Amygdala (tissue), 56 donors: ENCODE measurements at places on chromosomes 1 and 21.

GRCh38 chr1:14742181-14742980 is 143.9 kb downstream of the KAZN start:
- DNase-seq = no peak

GRCh38 chr1:15095496-15095875 is 58.1 kb upstream of the TMEM51 start:
- DNase-seq = no peak

GRCh38 chr1:228684607-228685006 is 50.7 kb upstream of the RHOU start:
- no peak for DNase-seq

- DNase-seq = no peak
These were observed 224.2 kb downstream of the NPHP4 start for GRCh38 chr1:5768014-5768413.

DNA sequence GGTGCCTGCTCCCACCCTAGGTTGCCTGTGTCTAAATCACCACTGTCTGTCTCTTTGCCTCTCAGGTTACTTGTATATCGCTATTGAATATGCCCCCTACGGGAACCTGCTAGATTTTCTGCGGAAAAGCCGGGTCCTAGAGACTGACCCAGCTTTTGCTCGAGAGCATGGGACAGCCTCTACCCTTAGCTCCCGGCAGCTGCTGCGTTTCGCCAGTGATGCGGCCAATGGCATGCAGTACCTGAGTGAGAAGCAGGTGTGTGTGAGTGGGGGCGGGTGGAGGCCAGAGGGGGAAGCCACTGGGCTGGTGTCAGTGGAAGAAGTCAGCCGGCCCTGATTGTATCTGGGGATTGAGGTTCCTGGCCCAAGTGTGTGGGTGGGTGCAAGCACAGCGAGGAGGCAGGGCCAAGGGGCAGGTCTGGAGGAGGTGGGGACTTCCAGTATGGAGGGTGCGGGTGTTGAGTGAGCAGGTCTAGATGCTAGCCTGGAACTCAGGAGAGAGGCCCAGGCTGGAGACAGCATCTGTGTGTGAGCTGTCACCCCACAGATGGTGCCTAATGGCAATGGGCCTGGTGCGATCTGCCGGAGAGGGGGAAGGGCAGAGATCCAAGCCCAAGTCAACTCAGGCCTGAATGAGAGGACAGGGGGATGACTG is 17.2 kb downstream of the TIE1 start:
- DNase-seq = peak; percentile 83

DNA sequence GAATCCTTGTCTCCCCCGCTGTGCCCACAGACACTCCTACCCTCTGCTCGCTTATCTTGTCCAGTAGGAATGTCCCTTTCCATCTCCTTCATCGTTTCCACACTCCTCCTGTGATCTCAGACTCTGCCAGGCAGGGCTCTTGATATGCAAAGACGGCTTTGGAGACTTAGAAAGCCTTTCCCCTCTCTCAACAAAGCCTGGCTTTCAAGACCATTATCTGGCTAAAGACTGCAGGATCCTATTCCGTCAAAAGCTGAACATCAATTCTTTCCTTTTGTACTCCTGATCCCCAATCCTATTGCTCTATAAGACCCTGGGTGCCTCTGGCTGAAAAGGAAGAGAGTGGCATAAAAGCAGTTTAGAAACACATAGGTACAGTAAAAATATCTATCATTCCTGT is 63.9 kb downstream of the SDC3 start:
- DNase-seq = no peak

DNA sequence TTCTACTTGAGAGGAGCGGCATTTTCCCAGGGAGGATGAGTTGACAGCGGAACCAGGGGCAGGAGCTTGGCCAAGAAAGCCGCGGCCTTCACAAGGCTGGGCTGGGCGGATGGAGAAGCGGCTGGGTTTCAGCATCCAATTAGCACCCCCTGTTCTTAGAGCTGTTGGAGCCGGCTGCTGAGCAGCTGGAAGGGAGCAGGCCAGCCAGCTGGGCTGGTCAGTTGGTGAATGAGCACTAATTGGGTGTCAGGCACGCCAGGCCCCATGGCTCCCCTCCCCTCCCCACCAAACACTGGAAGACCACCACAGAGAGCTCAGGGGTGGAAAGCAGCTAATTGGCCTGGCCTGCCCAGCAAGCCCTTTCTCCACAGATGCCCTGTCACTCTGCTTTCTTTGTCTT is 245.6 kb downstream of the RRAGC start:
- no peak for DNase-seq

DNA sequence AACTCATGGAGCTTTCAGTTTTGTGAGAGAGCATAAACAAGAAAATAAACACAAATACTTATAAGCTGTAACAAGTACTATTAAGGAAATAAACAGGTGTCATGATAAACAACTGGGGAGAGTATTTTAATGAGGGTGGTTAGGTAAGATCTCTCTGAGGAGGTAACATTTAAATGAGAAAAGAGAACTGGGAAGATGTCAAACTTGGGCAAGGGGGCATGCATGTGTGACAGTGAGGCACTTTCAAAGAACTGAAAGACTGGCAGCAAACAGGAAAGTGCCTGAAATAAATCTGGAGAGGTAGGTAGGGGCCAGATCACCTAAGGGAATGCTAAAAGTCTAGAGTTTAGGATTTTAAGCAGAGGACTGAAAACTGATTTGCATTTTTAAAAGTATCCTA is 37.8 kb downstream of the NSL1 start:
- DNase-seq = no peak

GRCh38 chr1:28577052-28577678 is 14.9 kb upstream of the RAB42 start:
- no peak for DNase-seq

DNA sequence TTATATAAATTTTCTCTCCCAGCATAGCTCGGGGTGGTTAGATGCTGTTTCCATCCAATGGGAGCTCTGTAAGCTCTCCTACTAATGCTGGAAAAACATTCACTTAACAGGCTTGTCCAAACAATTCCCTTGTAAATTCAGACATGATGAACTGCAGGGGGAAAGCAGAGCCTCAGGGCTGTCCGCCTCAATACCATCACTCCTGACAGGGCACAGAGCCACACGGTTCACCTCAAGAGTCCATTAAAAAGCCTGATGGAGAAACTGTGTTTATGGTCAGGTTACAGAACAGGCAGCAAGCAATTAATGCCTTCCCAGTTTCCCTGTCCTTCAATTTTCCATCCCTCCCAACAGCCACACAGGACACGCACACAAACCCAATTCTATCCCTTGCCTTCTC is 171.0 kb downstream of the BRINP2 start:
- no peak for DNase-seq

- DNase-seq = no peak
These were observed 101.4 kb downstream of the PBX1 start for GRCh38 chr1:164660412-164660772.

DNA sequence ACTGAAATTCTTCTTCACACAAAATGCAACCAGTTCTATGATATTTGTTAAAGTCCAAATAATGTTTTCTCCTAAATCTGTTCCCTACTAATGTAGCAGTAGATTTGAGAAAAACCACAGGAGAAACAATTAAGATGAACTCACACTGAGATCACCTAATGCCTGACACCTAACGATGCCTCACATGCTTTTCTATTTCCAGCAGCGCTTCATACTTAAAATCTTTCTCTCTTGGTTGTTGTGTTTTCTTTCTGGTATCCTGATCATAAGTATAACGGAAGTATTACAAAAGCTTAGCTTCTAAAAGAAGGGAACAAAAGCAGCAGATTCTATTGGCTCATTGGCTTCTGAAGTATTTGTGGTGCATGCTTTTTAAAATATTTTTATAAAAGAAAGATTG is 267.2 kb upstream of the SGIP1 start:
- DNase-seq = no peak

DNA sequence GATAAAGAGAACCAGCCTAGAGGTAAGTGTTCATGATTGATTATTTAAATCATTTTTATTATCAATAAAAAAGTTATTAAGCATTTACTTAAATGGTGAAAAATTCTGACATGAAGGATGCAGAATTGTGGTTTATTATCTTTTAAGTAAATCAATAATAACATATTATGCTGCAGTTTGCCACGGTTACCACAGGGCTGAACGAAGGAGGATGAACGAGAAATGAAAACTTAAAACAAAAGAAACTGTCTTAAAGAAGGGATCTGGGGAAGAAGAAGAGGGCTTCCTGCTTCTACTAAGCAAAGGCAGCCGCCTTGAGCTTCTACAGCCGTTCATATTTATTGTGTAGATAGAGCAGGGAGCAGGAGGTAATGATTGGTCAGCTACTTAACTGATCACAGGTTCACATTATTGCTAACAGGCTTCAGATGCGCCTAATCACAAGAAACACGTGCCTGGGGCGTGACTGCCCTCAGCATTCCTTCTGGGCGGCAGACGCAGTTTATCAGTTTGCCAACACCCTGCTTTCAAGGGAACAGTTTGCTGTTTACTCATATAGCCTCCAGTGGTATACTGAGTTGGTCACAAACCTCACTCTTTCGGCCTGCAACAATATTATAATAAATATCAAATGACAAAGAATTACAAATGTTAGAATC is 5.8 kb upstream of the FNBP1L start:
- DNase-seq = no peak

DNA sequence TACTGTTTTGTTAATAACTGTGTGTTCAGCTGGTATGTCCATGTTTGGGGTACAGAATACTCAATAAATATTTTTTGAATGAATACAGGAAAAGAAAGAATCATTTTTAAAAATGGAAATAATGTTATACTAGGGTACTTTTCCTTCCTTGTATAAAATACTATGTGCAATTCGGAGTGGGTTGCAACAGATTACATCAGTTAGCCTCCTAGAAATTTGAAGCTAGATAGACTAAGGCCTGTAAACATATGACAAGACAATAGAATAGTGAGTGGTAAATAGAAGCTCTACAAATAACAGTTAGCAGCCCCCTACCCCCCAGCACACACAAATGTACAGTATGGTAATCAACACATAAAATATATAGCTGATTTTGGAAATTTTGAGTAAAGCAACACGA is 195.9 kb downstream of the KCNT2 start:
- no peak for DNase-seq

- DNase-seq = no peak
These were observed 8.5 kb downstream of the GNG12 start for GRCh38 chr1:67824766-67825165.

GRCh38 chr1:29531596-29531995 is 295.3 kb downstream of the PTPRU start:
- no peak for DNase-seq

GRCh38 chr1:24155011-24155782 is 12.3 kb upstream of the IL22RA1 start:
- no peak for DNase-seq

- DNase-seq = no peak
These were observed 159.9 kb downstream of the ZBTB18 start for GRCh38 chr1:244210884-244211558.

- no peak for DNase-seq
These were observed 77.1 kb downstream of the XCL2 start for GRCh38 chr1:168466714-168467131.

GRCh38 chr1:240619906-240620621 is 8.1 kb upstream of the GREM2 start:
- no peak for DNase-seq

- DNase-seq = no peak
These were observed 8.2 kb upstream of the TTC34 start for GRCh38 chr1:2809656-2810055.

- DNase-seq = no peak
These were observed 53.3 kb upstream of the TSPAN2 start for GRCh38 chr1:115142616-115143015.

DNA sequence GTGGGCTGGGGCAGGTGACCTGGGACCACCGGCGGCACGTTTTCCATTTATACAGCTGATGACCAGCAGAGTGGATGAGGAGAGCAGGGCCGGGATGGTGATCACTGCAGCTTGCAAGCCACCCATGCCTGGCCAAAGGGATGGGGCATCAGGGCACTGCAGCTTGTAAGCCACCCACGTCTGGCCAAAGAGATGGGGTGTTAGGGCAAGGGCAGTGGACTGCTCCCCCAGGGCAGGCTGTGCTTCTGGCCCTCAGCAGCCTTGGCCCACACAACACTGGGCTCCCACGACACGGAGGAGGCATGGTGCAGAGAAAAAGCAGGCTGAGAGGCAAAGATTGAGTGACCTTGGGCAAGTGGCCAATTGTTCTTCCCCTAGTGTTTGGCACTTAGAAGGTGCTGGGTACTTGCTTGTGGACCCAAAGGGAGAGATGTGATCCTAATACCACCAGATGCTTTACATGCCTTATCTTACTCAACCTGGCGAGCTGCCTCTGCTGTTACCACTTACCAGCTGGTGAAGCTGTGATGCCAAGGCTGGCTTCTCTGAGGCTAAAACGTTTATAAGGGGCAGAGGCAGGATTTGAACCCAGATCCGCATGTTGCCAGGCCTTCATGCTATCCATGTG is 48.3 kb downstream of the TRIM62 start:
- no peak for DNase-seq

DNA sequence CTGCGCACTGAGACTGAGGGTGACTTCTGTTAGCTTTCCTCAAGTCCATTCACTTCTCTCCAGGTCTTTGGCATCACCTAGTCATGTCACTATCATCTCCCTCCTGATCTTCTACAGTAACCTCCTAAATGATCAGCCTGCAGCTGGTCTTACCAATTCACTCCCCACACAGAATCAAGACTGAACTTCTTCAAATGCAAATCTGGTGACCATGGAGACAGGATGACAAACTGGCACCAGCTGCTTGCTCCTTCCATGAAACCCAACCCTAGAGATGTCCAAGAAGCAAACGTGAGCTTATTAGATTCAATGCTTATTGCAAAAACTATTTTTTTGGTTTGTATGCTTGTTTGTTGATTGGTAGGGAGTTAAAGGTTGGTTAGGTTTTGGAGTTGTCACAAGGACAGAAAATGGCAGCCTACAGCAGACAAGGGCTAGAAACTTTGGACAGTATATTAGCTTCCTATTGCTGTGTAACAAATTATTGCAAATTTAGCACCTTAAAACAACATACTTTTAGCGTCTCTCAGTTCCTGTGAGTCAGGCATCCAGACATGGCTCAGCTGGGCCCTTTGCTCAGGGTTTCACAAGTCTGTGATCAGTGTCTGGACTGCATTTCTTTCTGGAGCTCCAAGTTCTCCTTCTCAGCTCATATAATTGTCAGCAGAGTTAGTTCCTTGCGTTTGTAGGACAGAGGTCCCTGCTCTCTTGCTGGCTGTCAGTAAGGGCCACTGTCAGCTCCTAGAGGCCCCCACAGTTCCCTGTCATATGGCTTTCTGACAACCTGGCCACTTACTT is 53.3 kb upstream of the GJA8 start:
- DNase-seq = no peak

DNA sequence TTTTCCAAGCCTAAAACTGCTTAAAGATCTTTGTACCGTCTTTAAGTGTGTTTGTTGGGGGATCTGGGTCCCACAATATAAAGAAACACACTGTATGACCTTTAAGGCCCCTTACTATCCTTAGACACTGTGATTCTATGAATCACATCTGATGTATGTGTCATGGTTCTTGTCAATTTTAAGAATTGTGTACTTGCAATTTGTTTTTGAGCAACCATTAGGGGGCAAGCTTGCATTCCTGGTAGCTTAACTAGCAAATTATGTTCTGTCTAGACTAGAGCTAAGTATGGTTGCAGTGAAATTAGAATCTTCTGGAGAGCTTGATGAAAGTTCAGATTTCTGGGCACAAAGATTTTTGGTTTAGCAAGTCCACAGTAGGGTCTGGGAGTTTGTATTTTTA is 219.5 kb downstream of the TPR start:
- no peak for DNase-seq
